HT-29 (cell line): ENCODE measurements at places on chromosomes 3 and 15. TPM values are rescaled to one million over a fixed set of nuclear protein-coding genes. Genes with fewer than 3 reads are reported as not detected.

The ATP2B2 gene
- total RNA-seq: not detected in 2 replicates

The ANKRD34C gene
- total RNA-seq: not detected in 2 replicates

The CRABP1 gene
- not detected in 2 replicates for total RNA-seq

The PLIN1 gene
- total RNA-seq: 0.03 and 0.51 TPM in 2 replicates
